Activated CD8-positive, alpha-beta memory T cell treated with anti-CD3 and anti-CD28 coated beads, Interleukin-2, amount 50 U/mL, for 48 hours (primary cell): ENCODE measurements at places on chromosomes 11 and 22.

GRCh38 chr11:77208535-77208934 lies 80.5 kb downstream of the MYO7A start:
- no peak for DNase-seq

DNA sequence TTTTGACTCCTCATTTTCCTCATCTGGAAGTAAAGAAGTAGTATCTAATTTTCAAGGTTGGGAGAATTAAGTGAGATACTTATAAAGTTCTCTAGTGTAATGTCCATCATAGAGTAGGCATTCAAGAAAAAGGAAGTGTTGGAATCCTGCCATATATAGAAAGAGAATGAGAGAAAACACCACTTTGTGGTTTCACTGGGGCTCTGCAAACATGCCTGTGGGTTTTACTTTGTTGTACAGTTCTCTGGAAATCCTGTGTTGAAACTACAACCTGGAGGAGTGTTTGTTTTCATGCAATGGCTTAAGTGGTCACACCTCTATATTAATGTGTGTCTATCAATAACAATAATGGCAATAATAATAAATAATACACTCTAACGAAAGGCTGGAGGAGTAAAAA lies 741.7 kb downstream of the NELL1 start:
- DNase-seq = no peak

DNA sequence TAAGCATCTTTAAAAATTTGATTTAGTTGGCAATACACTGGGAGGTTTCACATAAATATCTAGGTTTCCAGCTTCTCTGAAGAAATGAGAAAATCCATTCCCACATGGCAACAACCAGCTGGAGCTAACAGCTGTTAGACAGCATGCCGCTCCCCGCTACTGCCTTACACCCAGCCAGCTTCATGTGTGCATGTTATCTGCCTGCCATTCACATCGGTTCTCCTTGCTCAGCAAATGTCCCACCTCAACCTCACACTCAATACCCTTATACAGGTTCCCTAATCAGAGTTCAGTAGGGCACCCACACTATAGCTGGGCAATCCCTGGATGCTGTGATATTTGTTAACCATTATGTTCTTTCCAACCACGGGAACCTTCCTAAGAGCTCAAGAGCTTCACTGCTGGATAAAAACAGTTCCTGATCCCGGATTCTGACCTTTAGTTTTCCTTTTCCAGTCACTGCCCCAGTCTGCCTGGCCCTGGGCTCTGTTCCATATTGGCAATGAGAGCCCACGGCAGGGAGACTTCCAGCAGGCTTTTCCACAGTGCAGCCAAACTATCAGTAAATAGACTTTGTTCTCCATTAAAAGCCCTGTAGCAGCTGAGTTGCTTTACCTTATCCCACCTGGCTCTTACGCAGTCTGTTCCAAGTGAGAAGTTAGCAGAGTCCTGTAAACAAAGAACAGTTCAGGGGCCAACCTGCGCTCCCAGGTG lies 8.6 kb downstream of the RPUSD4 start:
- no peak for DNase-seq

- DNase-seq = no peak
These were observed 12.4 kb downstream of the SMIM38 start for GRCh38 chr11:69167916-69168691.

DNA sequence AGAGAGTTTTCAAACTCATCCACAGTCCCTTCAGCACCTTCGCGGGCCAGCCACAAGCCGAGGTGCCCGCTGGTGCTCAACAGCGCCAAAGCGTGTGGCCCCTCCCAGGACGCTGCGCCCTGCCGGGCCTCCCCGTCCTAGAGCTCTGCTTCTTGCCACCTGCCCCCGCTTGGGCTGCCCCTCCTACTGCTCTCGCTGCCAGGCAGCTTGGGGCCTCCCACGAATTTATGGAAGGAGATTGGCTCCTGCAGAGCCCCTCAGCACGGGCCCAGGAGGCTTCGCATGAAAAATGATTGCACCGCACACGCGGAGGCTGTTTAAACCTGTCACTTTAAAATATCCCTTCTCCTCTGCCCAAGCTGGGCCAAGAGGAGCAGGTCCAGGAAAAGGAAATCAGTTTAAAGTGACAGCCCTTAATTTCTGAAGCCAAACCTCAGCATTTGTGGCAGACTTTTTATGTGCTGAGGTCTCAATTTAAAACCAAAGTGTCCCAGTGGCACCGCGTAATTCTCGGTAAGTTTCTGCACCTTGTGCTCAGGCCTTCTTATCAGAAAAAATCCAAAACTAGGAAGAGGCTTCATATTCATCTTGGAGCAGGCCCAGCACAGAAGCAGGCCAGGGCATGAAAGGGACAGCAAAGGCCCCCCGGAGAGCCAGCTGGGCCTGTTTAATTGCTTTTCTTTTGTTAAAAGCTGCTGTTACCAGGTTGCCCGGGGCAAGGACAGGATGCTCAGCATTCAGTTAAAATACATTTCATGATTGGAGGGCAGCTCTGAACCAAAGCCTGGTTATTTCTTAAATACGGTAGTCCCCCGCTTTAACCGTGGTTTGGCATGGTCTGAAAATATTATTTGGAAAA lies 303.6 kb downstream of the OPCML start:
- DNase-seq = no peak
